ENCODE measurements at places on chromosomes 16 and 17.

GRCh38 chr17:2213291-2213960, 90.2 kb downstream of the SMG6 start:
- DNase-seq = no peak

- no peak for DNase-seq
These were observed 4.0 kb downstream of the GLOD4 start for GRCh38 chr17:778096-778495.

DNA sequence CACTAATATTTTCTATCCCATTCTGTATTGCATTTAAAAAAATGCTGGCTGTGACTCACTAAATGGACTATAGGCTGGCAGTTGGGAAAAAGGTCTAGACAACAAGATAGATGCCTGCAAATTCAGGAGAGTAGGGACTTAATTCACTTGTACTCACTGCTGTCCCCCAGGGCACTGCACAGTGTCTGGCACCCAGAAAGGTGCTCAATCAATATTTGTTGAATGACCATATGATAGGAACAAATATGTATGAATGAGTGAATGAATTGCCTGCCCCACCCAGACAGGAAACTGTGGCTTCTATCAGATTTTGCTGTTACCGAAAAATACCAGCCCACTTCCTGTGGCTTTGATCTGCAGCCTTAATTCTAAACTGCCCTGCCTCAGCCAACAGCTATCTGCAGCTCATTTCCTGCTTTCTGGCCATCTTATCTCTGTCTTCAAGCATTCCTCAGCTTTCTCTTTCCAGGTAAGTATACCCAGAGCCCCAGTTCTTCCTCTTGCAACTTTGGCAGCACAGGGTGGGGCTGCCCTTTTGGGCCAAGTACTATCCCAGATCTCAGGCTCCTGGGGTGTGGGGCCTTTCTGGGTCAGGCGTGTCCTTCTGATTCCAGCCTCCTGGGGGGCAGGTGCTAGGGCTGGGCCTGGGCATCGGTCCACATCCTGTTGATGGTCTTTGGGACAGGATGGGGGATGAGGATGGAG, 15.3 kb upstream of the TNS4 start:
- no peak for DNase-seq

GRCh38 chr17:30920282-30920681, 1.5 kb upstream of the ADAP2 start:
- no peak for DNase-seq

- DNase-seq = no peak
These were observed 357.2 kb upstream of the TNRC6C start for GRCh38 chr17:77601054-77601979.

GRCh38 chr16:57394444-57394843, 10.1 kb upstream of the CCL17 start:
- peak; percentile 30 for DNase-seq

DNA sequence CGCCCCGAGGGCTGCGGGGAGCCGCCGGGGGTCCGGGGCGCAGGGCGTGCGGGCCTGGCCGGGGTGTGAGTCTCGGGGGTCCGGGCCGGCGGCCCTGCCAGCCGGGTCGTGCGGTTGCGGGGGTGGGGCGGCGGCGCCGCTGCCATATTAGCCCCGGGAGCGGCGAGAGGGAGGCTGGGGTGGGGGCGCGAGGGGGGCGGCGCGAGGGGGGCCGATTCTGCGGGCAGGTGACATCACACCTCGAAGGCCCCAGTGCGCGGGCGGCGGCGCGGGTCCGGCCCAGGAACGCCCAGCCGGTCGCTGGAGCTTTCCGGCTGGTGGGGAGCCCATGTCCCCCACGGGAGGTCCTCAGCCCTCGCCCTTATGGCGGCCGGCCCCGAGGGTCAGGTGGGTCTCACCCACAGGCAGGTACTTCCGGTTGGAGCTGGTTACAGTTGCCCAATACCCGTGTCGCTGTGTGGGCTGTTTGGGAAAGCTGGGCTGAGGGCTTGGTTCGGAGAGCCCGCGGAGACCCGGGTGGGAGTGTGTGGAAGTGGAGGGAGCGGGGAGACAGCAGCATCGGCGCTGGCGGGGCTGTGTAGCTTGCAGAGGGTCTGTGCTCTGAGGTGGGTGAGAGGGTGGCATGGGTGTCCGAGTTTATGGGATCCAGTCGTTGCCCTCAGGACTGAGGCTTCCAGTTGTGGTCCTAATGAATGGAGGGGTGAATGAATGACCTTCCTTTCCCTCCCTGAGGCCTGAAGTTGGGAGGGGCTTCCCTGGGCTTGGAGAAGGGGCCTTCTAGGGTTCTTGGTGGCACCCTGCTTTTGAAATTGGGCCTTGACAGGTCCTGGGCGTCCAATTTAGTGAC, 804 bp downstream of the ATP6V0C start:
- DNase-seq = no peak

DNA sequence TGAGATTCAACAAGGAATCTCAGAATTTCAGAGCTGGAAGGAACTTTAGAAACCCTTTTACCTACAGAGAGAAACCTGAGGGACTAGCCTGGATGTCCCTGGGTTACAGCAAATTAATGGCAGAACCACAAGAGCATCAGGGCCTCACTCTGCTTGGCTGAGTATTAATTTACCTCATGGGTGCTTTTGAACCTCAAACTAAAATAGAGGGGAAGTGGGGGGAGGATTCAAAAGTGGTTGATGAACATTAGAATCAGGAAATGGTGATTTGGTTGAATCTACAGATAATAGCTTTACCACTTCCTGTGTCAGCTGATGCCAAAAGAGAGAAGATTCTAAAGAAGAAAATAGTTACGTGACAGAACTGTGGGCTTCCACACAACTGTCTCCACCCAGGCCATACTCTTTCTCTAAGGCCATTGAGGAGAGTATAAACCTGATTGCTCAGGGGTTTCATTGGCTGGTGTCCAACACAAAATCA, 11.3 kb upstream of the SKAP1 start:
- DNase-seq = no peak

GRCh38 chr17:65485388-65486299, 75.8 kb downstream of the AXIN2 start:
- no peak for DNase-seq

DNA sequence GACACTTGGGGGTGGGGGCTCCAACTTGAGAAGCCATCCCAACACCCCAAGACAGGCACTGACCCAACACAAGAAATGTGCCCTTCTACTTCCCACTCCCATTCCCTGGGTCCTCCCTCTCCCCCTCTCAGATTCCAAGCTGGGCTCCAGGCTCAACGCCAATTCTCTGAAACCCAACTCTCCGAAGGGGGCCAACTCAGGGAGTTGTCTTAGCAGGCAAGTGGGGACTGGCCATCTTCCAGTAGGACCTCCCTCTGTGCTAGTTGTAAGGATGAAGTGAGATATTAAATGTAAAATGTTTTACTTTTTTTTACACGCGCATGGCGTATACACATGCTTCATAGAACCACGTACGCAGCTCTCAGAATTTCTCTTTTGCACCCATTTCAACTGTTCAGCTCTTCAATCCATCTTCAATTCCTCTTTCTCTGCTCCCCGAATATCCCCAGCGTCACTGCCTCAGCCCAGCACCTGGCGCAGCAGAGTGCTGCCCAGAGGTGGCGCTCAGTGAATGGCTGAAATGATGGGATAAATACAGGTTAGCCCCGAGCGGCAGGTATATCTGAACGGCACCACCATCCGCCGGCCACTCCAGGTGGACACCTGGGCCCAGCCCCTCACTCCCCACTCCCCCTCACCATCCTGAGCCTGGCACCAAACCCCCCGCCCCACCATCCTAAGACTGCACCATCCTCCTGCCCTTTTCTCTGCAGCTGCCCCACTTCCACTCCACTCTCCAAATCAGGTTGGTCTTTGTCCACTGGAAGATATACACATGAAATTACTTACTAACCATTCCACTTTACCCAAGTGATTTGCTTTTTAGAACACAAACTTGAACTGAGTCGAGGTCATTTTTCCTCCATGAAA, 43.9 kb upstream of the TNRC6C start:
- peak; percentile 18 for DNase-seq

GRCh38 chr16:22320572-22321339, 23.5 kb downstream of the POLR3E start:
- no peak for DNase-seq

DNA sequence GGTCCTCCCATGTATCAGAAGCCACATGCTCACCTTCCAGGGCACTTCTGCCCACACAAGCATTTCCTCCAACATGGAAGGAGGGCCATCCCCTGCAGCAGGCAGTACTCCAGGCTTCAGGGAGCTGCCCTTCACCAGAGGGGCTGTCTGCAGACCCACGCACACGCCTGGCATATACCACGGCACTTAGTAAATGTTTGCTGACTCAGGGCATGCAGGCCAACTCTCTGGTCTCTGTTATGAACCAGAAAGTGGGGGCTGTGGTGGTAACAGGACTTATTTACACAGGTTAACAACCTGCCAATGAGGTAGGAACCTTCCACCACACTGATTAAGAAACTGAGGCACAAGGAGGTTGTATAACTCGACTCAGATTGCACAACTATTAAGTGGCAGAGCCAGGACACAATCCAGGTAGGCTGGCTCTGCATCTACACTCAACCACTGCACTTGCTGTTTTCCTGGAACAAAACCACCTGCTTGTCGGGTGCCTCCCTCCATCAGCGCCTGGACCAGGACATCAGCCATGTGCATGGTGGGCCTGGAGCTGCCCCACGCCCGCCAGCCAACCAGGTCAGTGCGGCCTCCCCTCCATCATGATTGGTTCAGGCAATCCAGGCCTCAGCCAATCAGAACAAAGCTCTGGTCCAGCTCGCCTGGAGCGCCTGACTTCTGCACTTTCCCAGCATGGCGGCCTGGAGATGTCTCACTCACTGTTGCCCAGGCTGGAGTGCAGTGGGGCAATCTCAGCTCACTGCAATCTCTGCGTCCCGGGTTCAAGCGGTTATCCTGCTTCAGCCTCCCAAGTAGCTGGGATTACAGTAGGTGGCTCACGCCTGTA, 19.2 kb downstream of the ACTG1 start:
- DNase-seq = no peak

DNA sequence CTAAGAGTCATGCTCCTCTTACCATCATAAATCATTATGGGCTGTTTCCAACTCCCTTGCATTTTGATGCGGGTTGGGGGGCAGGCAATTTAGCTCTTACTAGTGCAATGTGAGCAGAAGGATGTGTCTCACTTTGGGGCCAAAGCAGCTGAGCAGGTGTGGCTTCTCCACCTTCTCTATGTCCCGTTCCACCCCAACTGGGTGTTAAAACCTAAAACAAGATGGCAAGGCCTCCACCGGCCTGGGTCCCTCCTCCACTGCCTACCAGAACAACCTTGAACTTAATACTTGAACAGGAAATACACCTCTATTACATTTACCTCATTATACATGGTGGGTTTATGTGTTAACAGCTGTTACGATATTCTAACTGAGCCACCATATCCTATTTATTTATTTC, 52.8 kb downstream of the TOX3 start:
- no peak for DNase-seq

GRCh38 chr16:71439523-71439922, 2.3 kb downstream of the TLE7 start:
- DNase-seq = no peak

DNA sequence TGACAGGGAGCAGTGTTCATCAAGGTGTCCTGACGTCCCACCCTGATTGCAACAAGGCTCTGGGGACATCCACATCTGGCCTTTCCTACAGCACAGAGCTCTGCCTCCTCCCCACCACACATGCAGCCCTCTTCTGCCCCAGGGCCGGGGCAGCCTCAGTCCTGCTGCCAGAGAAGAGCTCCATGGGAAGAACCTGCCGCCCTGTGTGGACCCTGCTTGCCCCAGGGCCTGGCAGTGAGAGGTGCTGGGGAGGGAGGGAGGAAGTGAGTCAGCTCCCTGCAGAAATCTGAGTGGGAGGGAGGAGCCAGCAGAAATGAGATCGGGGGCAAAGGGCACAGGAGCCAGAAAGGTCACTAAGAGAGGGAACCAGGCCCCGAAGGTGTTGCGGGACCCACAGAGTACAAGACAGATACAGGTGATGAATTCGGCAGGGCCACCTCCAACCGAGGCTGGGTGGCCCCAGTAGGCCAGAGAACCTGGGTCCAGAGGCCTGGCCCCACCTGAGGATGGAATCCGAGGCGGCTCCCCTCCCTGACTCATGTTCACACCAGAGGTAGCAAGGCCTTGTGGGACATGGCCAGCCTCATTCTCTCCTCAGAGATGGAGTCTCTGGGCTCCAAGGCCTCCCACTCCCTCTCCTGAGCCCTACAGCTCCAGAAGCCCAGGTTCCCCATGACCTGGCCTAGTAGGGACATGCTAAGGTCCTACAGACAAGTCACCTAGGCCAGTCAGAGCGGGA, 24.8 kb downstream of the MYO18A start:
- DNase-seq = peak; percentile 90

DNA sequence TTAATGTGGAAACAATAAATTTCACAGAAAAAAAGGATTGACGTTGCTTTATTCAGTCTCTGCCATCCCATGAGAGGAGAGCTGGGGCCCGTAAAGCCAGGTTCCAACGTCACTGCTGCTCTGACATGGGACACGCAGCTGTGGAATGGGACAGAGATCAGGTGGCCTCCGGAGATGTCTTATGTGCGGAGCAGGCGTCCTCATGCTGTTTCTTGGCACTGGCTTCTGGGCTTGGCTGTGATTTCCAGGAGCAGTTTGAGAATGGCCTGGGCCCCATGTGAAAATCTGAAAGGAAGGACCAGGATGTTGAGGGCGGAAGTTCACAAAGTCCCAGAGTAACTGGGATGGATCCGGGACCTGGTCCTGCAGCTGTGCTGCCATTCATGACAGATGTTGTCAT, 32.4 kb downstream of the NDEL1 start:
- no peak for DNase-seq

- no peak for DNase-seq
These were observed 311.7 kb downstream of the BCAS3 start for GRCh38 chr17:60989379-60989778.

- peak; percentile 84 for DNase-seq
These were observed 767 bp downstream of the ARSG start for GRCh38 chr17:68291836-68292688.

GRCh38 chr17:917941-918740, 61.4 kb downstream of the NXN start:
- no peak for DNase-seq

GRCh38 chr17:12406623-12407215, 259.0 kb upstream of the MYOCD start:
- no peak for DNase-seq

GRCh38 chr16:84303516-84303915, 8.8 kb downstream of the WFDC1 start:
- no peak for DNase-seq

GRCh38 chr17:28446716-28447395, 26.6 kb upstream of the SLC13A2 start:
- DNase-seq = no peak

- DNase-seq = no peak
These were observed 104.1 kb downstream of the BMERB1 start for GRCh38 chr16:15538507-15538906.

- no peak for DNase-seq
These were observed 54.1 kb upstream of the CREBBP start for GRCh38 chr16:3934491-3935181.

GRCh38 chr16:12345349-12345748, 368.8 kb downstream of the SNX29 start:
- no peak for DNase-seq

DNA sequence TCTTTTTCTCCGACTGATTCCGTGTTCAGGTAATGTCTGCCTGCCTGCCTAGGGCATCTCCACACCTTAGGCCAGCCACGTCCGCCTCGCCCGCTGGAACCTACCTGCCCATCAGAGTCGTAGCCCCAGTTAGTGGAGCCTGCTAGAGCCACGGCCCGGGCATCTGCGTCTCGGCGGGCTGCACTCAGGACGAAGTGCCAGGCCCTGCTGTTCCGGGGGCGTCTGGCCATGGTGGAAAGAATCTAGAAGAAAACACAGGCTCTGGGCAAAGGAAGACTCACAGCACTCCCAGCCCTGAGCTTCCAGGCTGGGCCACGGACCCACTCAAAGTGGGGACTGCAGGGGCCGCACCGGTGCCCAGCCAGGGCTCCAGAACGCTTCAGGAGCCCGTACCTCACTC, 1.1 kb downstream of the SPSB3 start:
- DNase-seq = no peak

All from RWPE1 (cell line).